Stimulated activated CD4-positive, alpha-beta T cell treated with anti-CD3 and anti-CD28 coated beads, Interleukin-1b, Interleukin-23, amount 100 ng/mL, for 24 hours (primary cell): ENCODE measurements at places on chromosomes 4 and X.

DNA sequence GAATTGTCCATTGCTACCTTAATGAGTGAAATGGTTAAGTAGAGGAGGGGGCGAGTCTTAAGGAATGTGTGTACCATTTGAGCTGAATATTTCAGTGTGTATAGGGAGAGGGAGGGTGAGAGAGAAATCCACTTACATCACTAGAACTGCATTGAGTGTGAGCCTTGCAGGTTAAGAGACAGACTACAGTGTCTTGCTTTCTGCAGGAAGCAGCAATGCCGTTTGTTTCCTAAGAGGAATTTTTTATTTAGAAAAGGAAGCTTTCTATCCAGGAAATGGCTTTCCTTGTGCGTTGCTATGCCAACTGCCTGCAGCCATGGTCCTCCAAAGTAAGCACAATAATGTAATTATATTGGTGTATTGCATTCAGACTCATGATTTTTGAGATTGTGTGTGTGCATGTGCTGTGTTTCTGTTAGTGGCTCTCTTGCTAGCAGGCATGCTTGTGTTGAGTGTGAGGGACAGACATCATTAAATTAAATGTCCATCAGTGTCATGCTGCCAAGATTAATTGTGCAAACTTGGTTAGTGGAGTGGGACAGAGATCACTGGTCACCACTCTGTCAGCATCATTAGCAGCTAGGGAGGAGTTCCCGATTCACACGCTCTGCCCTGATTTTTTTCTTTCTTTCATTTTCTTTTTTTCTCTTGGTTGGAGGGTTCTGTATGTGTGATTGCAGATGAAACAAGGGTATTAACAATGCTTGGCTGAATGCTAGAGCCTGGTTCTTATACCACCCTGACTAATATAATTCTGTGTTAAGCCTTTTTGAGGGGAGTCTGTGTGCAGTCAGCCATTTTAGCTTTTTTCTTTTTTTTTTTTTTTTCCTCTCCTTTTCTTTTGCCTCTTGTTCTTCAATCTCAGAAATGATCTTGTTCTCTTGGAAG is 164.3 kb downstream of the RAPGEF2 start:
- DNase-seq: no peak

GRCh38 chrX:150421816-150422215 is 58.7 kb downstream of the MAMLD1 start:
- DNase-seq: no peak

DNA sequence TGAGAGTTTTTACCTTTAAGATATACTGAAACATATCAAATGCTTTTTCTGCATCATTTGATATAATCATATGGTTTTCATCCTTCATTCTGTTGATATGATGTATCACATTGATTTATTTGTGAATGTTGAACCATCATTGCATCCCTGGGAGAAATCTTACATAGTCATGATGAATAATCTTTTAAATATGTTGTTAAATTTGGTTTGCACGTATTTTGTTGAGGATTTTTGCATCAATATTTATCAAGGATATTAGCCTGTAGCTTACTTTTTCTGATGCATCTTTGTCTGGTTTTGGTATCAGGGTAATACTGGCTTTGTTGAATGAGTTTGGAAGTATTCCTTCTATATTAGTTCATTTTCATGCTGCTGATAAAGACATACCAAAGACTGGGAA is 541.4 kb downstream of the TLL1 start:
- DNase-seq: no peak

DNA sequence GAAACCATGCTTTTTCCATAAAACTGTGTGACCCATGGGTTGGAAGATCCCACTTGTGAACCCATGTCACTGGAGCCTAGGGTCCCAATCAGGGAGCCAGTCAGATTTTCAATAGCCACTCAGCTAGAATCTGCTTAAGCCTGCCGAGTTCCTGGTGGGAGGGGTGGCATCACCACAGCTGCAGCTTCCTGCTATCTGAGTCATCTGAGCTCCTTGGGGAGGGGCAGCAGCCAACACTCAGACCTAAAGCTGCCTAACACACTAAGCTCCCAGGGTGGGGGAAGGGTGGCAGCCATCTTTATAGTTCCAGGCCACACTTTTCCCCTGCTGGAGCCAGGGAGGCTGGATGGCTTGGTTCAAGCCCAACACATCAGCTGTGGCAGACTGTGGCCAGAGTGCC is 350.1 kb downstream of the C4orf33 start:
- DNase-seq: no peak

GRCh38 chr4:53960843-53961242 is 103.6 kb downstream of the CHIC2 start:
- DNase-seq: no peak

GRCh38 chrX:47228550-47229270 is 4.1 kb upstream of the USP11 start:
- no peak for DNase-seq

DNA sequence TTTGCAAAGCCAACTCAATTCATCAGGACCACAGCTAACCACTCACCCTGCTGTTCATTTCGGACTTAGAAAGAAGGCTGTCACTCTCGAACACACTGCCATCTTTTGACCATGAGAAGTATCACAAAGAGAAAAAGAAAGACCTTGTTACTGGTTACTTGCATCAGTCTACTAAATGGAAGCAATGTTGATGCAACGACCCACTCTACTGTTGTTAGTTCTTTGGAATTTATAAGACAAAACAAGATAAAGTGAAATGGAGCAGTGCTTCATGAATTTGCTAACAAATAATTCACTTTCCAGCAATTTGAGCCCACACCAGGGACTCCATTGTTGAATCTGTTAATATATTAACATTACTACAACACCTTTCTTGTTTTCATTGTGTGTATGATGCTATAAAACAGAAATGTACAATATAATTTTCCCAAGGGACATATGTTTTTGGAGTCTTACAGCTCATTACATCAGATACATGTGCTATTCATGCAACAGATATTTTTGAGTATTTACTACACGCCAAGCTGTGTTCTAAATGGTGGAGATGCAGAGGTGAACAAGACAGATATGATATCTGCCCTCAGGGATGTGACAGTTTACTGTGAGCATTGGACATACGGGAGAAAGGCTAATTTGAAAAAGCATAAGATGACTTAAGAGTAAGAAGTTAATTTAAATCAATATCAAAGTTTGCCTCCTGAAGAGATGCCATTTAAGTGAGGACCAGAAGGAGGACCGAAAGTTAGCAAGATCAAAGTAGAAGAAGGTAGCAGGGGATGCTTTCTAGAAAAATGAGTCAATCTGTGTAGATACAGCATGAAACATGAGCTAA is 87.2 kb downstream of the AREG start:
- no peak for DNase-seq

- DNase-seq: no peak
Observed at GRCh38 chrX:29090811-29091210, 503.6 kb downstream of the IL1RAPL1 start.

GRCh38 chr4:53015681-53016080 is 153.6 kb downstream of the RASL11B start:
- DNase-seq: peak; percentile 2
